ENCODE measurements at places on chromosomes 16 and 17.

- no peak for DNase-seq
Measured at GRCh38 chr17:16329519-16330271, 23.6 kb downstream of the CENPV start.

- DNase-seq, result peak; percentile 44
Measured at GRCh38 chr16:30122604-30123160, 338 bp downstream of the MAPK3 start.

DNA sequence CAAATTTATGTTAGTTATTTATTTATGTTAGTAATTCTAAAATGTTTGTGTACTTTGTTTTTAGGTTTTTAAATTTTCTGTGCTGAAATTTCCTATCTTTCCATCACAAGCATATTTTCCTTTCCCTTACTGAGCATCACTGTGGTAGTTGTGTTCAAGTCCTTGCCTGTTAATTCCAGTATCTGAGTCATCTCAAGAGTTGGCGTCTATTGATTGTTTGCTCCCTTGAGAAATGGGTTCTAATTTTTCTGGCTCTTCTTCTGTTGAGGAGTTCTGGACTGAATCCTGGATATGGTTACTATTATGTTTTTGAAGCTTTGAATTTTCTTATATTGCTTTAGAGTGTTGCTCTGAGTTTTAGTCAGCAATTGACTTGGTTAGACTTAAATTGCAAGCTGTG, 56.3 kb downstream of the GAN start:
- no peak for DNase-seq

DNA sequence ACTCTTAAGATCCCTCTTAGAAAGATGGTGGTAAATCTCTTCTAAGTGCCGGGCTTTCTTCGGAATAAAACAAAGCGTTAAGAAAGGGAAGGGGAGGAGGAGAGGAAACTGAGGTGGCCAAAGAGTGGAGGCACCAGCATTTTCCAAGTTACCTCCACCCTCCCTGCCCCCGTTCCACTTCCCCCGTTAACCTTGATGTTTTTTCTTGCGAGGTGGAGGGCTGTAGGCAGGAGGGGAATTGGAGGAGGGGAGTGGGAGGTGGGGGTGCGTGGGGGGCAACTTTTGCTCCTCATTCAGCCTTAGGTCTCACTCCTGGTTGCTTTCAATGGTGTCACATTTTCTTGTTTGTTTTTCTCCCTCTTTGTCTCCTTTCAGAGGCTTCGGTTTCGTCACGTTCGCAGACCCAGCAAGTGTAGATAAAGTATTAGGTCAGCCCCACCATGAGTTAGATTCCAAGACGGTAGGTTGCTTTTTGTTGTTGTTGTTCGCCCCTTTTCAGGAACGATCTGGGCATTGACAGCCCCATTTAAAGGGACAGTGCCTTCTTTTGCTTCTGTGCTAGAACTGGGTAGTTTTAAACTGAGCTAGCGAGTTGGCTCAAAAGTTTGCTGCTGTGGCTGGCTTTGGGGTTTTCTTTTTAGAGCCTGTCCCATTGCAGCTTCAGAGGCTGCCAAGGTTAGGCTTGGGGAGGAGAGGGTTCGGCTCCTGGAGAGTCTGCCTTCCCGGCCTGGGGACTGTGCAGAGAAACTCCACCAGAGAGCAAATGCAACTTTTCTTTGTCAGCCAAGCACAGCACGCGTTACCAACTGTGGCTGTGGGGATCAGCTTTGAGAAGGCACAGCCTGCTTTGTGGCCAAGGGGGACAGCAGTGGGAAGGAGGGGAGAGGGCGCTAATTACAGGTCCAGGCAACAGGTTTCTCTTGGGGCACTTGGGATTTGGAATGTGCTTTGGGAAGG, 1.9 kb downstream of the MSI2 start:
- DNase-seq, result no peak

- DNase-seq, result no peak
Measured at GRCh38 chr16:57021757-57022156, 32.4 kb downstream of the NLRC5 start.

GRCh38 chr16:21628772-21629171, 23.6 kb downstream of the IGSF6 start:
- DNase-seq, result no peak

GRCh38 chr17:77209330-77209748, 68.6 kb downstream of the SEC14L1 start:
- no peak for DNase-seq

DNA sequence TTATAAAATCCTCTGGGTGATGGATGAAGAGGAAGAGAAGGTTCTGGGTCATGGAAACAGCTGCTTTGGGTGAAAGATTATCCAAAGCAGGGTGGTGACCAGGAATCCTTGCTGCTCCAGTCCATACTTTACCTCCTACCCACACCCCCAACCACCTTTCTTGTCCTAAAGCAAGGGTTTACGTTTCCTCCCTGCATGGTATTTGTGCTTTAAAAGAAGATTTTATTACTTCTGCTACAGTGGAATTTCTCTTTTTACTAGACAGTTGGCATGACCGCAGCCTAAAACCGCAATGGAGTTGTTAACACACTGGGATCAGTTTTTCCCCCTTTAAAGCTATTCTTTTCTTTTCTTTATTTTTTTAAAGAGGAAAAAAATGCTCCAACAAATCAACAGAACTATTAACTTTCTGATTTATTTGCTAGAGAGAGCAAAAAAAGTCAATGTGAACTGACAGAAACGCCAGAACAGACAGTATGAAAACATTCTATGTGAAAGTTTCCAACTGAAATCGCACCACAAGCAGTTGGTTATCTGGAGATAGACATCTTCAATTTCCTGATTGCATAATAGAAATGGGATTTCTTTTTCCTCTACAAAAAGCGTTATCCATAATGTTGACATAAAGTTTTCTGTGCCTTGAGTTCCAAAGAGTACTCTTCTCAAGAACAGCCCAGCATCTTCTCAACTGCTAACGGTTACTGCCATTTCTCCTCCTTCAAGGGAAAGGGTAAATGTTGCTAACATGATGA, 236.0 kb downstream of the IRX3 start:
- no peak for DNase-seq

DNA sequence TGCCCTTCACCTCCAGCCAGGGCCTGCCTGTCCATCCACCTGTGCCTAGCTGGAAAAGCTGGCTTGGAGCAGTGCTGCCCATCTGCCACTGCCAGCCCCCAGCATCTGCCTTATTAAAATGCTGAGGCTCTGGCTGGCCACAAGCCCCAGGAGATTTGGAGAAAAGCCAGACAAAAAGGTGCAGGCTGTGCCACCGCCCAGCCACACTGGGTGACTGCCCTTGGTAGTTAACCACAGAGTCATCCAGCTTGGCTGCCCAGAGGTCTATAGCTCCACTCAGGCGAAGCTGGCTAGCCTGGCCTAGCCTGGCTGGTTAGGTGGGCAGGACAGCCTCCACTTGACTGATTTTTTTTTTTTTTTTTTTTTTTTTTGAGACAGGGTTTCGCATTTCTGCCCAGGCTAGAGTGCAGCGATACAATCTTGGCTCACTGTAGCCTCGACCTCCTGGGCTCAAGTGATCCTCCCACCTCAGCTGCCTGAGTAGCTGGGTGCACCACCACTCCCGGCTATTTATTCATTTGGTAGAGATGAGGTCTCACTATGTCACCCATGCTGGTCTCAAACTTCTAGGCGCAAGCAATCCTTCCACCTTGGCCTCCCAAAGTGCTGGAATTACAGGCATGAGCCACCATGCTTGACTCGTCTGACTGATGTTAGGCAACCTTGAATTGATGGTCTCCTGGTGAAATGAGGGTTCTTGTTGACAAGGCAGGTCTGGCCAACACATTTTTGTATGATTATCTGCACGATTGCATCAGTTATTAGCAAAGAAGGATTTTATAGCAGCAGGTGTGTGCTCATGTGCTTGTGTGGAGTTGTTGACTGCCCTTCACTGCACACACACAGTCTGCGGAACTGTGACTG, 103.8 kb downstream of the RAB11FIP4 start:
- no peak for DNase-seq

GRCh38 chr17:67479148-67479547, 102.1 kb downstream of the PITPNC1 start:
- no peak for DNase-seq

GRCh38 chr17:72063756-72064450, 56.9 kb upstream of the SOX9 start:
- DNase-seq, result no peak

DNA sequence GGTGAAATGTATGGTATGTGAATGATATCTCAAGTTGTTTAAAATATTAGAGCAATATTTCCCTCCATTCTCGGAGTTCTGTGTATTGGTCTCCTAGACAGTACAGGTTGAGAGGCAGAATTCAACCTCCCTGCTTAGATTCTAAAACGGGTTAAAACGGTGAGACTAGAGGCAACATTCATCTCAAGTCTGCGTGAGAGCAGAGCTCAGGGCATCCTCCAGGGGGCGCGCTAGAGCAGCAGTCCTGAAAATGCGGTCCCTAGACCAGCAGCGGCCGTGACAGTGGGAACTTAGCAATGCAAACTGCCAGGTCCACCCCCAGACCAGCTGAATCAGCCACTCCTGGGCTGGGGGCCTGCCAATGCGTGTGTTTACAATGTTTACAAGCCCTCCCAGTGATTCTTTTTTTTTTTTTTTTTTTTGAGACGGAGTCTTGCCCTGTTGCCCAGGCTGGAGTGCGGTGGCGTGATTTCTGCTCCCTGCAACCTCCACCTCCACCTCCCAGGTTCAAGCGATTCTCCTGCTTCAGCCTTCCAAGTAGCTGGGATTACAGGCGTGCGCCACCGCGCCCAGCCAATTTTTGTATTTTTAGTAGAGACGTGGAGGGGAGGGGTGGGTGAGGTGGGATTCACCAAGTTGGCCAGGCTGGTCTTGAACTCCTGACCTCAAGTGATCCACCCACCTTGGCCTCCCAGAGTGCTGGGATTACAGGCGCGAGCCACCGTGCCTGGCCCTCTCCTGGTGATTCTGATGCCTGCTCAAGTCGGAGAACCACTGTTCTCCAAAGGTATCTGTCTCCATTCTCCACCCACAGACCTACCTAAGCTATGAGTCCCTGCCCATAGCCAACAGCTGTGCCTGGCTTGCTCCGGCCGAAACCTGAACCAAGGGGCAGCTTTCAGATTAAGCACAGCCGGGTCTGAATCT, 24.2 kb downstream of the KLHL36 start:
- peak; percentile 86 for DNase-seq

- no peak for DNase-seq
Measured at GRCh38 chr16:19431636-19432340, 14.1 kb downstream of the TMC5 start.

- no peak for DNase-seq
Measured at GRCh38 chr17:17752821-17753321, 71.6 kb downstream of the RAI1 start.

- no peak for DNase-seq
Measured at GRCh38 chr16:81901484-81901883, 109.8 kb downstream of the SDR42E1 start.

- no peak for DNase-seq
Measured at GRCh38 chr17:40021451-40021971, 6.3 kb downstream of the CSF3 start.

DNA sequence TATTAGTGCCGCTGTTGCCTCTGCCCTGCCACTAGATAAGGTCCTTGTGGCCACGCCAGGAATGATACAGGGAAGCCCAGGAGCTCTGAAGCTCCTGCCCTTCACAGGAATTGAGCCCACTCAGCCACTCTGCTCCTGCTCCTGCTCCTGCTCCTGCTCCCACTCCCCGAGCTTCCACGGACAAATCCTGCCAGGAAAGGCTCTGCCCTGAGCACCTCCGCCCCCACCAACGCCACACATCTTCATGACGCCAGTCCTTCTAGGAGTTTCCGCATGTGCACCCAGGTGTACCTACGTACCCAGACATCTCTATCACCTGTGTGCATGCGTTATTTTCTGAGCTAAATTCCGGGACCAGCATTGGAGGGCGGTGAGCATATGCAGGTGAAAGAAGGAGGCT, 369.1 kb downstream of the C16orf95 start:
- DNase-seq, result no peak

DNA sequence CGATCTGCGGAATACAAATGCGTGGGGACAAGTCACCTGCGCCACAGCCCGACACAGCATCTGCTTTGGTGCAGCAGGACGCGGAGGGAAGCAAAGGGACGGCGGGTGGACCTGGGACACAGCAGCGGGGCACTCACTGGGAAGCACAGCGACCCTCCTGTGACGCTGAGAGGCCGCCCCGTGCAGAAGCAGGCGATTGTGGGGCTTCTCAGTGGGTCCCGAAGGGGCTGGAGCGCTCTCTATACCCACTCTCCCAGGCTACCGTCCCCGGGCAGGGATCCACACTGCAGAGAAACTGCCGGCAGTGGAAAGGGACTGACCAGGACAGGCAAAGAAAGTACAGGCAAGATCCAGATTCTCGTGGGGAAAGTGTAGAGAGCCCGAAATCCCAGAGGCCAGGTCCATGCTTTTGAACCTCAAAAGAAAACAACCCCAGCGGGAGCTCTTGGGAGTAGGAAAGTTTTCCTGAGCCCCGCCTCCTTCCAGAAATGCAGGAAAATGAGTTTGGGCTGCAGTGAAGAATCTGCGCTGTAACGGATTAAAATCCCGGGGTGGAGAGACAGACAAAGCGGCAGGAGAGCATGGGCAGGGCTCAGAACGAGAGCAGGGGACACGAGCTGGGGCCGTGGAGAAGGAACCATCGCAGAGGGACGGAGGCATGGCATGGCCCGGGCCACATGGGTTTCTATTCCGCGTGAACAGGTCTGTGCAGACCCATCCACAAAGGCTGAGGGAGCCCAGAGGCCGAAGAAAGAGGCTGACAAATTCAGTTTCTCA, 12.7 kb downstream of the COX4I1 start:
- no peak for DNase-seq

GRCh38 chr17:44159519-44160210, 10.8 kb upstream of the ASB16 start:
- DNase-seq, result peak; percentile 32

GRCh38 chr17:42980766-42981397, 517 bp downstream of the RUNDC1 start:
- peak; percentile 91 for DNase-seq

GRCh38 chr17:74447628-74448159, 15.8 kb downstream of the GPRC5C start:
- DNase-seq, result no peak

GRCh38 chr16:4894276-4895150, 42.4 kb downstream of the PPL start:
- DNase-seq, result no peak

- no peak for DNase-seq
Measured at GRCh38 chr17:70336411-70336810, 167.1 kb downstream of the KCNJ2 start.

GRCh38 chr16:78738557-78738956, 639.1 kb downstream of the WWOX start:
- DNase-seq, result no peak

- DNase-seq, result no peak
Measured at GRCh38 chr17:43625606-43626005, 36.1 kb downstream of the MEOX1 start.
